ENCODE measurements at places on chromosomes 1 and 21. TPM values are rescaled to one million over a fixed set of nuclear protein-coding genes. Genes with fewer than 3 reads are reported as not detected.

Gene SORT1
- total RNA-seq: 16.7 TPM

Gene TRIM46
- 2.5 TPM for total RNA-seq

Gene SEMA6C
- 0.56 TPM for total RNA-seq

Gene RAB4A
- 26.2 TPM for total RNA-seq

Gene RIPPLY3
- not detected for total RNA-seq

Gene CASZ1
- 0.18 TPM for total RNA-seq

Gene CC2D1B
- total RNA-seq: 15.6 TPM

Gene BTBD19
- total RNA-seq: 0.56 TPM

Gene DLGAP3
- total RNA-seq: not detected

GRCh38 chr1:69055194-69055593, 512.5 kb upstream of the LRRC7 start:
- DNase-seq: peak; percentile 5
- no peaks in the 10 kb centered on the region for H3K27me3 ChIP-seq
- H3K36me3 ChIP-seq: no peaks in the 10 kb centered on the region
- peak overlapping the region; percentile 4 for H3K27ac ChIP-seq
- H3K4me1 ChIP-seq: no peaks in the 10 kb centered on the region
- no peak overlapping the region for H3K4me3 ChIP-seq

GRCh38 chr1:234898455-234899033, 230.1 kb downstream of the TOMM20 start:
- H3K36me3 ChIP-seq: no peaks in the 10 kb centered on the region
- peak overlapping the region; percentile 12 for H3K27ac ChIP-seq
- DNase-seq: no peak
- H3K4me1 ChIP-seq: peaks cover 16% of the 10 kb centered on the region
- no peaks in the 10 kb centered on the region for H3K27me3 ChIP-seq
- H3K4me3 ChIP-seq: no peak overlapping the region

DNA sequence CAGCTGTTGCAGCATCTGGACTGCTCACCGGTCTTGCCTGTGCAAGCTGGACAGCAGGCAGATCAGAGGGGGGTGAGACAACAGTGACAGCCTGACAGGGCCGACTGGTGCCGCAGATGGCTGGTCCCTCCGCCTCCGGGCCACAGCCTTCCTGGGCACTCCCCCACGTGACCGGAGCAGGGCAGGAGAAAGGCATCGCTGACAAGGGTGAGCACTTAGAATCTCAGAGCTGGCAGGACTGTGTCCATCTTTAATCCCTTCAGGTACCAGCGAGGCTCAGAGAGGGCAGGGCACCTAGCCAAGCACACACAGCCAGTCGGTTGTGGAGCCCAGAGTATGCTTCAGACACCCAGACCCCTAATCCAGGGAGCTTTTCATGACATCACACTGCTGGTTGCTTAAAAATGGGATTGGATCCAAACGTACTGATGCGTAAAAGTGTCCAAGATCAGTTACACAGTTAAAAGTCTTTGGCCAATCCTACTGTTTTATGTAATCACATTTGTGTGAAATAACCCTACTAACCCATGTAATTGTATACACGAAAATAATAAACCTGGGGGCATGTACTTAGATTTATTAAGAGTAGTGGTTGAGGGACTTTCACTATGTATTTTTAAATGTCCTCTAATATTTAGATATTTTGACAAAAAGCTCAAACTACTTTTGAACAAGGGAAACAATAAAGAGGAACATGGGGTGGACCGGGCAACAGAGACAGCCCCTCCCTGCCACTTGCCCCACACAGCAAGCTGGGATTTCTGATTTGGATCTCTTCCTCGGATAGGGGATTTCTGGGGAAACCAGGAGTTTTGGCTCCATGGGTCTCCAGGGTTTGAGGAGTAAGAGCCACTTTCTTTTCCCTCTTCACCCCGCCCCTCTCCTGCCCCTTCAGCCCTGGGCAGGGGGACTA, 758 bp upstream of the CNTN2 start:
- H3K27me3 ChIP-seq: peaks cover 61% of the 10 kb centered on the region
- no peak for DNase-seq
- H3K27ac ChIP-seq: no peak overlapping the region
- H3K4me3 ChIP-seq: no peak overlapping the region
- H3K36me3 ChIP-seq: no peaks in the 10 kb centered on the region

DNA sequence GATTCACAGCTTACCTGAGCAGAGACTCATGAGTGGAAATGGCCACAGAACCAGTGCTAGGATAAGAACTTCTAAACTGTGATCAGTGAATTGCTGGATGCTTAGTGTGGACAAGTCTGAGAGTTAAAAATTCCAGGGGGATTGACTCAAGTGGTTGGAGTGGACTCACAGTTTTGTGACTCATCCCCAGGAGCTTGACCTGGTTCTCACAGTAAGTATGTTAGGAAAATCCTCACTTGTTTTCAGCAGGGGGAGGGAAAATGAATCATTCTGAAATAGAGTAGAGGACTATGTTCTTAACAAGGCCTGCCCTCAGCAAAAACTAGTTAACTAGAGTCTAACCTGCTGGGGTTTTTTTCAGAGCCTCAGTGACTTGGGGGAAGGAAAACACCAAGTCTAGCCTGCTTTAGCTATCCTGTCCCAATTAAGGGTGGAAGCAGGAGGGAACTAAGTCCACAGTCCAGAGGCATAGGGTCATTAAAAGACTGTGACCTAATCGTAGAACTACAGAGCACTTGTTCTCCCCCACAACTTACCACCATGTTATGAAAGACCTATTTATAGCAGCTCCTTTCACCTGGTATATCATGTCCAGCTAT, 6.1 kb upstream of the CDC73 start:
- peaks cover 11% of the 10 kb centered on the region for H3K4me1 ChIP-seq
- H3K4me3 ChIP-seq: no peak overlapping the region
- H3K36me3 ChIP-seq: no peaks in the 10 kb centered on the region
- peak overlapping the region; percentile 76 for H3K27ac ChIP-seq
- DNase-seq: peak; percentile 100

- H3K27me3 ChIP-seq: peaks cover 50% of the 10 kb centered on the region
- H3K27ac ChIP-seq: no peak within 1 kb of the TSS
- no peaks in the 10 kb centered on the region for H3K36me3 ChIP-seq
- H3K4me1 ChIP-seq: no peaks in the 10 kb centered on the region
Measured at GRCh38 chr1:206117151-206117948, at the start of gene AVPR1B. Gene AVPR1B (minus strand): TSS chr1:206117388. CDS start chr1:206116890, 498 bp downstream.

DNA sequence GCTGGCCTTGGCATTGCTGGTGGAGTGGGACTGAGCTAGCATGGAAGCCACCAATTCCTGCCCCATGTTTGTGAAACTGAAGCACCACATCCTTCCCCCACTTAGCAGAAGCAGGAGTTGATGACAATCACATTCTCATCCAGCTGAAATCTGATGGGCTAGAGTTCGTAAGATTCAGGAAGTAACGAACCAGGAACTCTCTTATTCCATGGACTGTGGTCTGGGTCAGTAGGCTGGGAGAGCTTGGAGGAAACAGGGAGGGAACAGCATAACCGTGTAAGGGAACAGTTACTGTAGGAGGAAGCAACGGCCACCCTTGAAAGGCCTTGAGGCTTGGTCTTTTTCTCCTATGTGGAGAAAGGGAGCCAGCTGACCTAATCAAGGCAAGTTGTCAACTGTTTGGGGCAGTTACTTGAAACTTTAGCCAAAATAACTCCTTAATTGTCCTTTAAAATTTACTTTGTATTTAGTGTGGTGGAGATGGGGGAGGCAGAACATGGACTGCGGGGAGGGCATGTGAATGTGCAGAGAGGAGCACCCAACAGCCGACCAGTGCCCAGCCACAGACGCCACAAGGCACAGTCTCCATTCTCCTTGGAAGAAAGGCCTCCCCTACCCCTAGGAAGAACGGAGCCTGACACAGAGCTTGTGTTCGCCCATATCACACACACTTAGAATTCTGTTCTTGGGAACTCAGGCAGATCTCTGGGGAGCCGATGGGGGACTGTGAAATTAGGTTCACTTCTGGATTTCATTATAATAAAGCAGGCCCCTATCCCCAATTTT, 2.0 kb upstream of the COQ8A start:
- H3K4me3 ChIP-seq: no peak overlapping the region
- DNase-seq: no peak
- H3K36me3 ChIP-seq: no peaks in the 10 kb centered on the region
- H3K4me1 ChIP-seq: peaks cover 3% of the 10 kb centered on the region
- no peaks in the 10 kb centered on the region for H3K27me3 ChIP-seq
- peak overlapping the region; percentile 88 for H3K27ac ChIP-seq

- no peaks in the 10 kb centered on the region for H3K36me3 ChIP-seq
- no peak for DNase-seq
- no peaks in the 10 kb centered on the region for H3K27me3 ChIP-seq
- H3K4me3 ChIP-seq: no peak overlapping the region
- no peak overlapping the region for H3K27ac ChIP-seq
- peaks cover 36% of the 10 kb centered on the region for H3K4me1 ChIP-seq
Measured at GRCh38 chr21:45877821-45878469, 103.6 kb upstream of the COL6A1 start.

- H3K4me1 ChIP-seq: peaks cover 14% of the 10 kb centered on the region
- no peaks in the 10 kb centered on the region for H3K27me3 ChIP-seq
- H3K36me3 ChIP-seq: peaks cover 2% of the 10 kb centered on the region
- H3K4me3 ChIP-seq: no peak overlapping the region
- peak overlapping the region; percentile 76 for H3K27ac ChIP-seq
- DNase-seq: no peak
Measured at GRCh38 chr1:23422941-23423340, 1.6 kb downstream of the TCEA3 start.

DNA sequence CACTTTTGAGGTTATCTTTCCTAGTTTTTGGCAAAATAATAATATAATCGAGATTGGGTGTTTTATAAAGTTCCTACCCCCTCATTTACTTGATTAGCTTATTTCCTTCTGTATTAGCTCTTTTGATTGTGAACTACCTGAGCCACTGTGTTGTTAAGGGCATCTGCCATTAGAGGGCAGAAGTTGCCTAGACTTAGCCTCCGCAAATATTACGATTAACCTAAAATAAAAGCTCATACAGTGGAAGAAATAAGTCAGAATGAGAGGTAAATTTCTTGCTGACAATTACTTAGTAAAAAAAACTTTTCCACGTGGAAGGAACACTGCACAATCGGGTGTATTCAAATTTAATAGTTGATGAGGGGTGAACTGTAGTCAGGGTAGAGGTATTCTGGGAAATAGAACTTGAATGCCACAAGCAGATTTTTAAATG, 2.3 kb downstream of the H3-3A start:
- DNase-seq: peak; percentile 72
- no peaks in the 10 kb centered on the region for H3K27me3 ChIP-seq
- H3K4me3 ChIP-seq: peak overlapping the region; percentile 95

DNA sequence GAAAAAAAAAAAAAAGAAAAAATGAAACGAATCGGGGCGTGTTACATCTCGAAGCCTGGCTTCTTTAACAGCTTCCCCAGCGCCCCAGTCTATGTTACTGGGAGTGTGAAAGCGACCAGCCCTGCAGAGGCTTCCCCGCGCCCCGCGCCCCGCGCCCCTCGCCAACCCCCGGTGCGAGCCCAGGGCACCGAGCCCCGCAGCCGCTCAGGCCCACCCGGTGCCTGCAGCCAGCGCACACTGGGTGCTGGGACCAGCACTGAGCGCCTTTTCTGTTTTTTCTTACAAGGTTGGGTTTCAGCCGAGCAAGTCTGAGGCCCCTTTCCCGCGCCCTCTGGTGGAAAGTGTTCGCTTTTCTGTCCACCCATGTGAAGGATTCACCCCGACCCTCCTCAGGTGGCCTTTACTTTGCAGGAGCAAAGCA, 42.1 kb upstream of the ZNF496 start:
- DNase-seq: peak; percentile 32

DNA sequence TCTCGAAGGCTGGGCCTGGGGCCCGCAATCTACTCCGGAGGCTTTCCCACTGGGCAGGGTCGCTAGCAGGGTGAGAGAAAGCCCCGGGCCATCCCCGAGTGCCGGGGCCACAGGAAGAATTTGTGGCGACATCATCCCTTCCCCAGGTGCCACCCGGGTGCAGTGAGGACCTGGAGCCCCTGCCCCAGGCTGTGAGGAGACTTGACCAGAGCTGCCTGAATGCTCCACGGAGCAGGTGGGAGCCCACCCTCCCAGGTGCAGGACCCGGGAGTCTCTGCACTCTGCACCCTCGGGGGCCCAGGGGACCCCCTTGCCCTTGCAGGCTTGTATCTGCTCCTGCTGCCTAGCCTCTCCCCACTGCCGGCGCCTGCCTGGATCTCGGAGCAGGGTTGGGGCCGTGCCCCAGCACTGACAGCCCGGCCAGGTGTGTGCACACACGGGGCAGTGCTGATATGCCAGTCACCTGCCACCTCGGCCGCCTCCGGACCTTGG, 67.5 kb upstream of the RGS7 start:
- DNase-seq: no peak
- no peaks in the 10 kb centered on the region for H3K36me3 ChIP-seq

- no peak overlapping the region for H3K27ac ChIP-seq
- peak; percentile 5 for DNase-seq
- H3K36me3 ChIP-seq: peaks cover 7% of the 10 kb centered on the region
- no peak overlapping the region for H3K4me3 ChIP-seq
- no peaks in the 10 kb centered on the region for H3K27me3 ChIP-seq
Measured at GRCh38 chr1:246837418-246838117, 94.2 kb downstream of the AHCTF1 start.

DNA sequence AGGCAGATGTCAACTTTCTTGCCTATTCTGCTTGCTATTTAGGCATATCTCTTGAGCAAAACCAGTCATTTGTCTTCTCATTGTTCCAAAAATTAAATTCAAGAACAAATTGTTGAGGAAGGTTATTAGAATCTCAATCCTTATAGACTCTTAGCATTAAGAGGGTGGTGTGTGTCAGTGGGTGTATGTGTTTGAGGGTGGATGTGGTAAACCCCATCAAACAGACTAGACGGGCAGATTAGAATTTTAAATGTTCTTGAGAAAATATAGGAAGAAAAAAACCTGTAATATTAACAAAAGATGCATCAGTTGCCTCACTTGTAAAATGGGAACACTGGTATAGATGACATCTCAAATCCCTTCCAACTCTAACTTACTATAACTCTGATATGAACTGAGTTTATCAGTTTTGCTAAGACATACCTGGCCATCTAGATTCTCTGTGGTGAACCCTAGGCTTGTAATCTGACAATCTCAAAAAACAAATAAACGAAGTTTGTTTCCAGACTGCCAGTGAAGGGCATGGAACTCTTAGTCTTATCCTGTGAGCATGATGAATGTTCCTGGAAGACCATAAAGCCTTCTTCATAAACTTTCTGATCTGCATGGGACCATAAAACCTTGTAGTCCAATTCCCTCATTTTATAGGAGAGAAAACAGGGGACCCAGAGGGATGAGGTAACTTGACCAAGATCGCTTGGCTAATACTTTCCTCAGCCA, 176.3 kb upstream of the SGIP1 start:
- H3K36me3 ChIP-seq: peaks cover 21% of the 10 kb centered on the region
- no peak overlapping the region for H3K27ac ChIP-seq
- no peak overlapping the region for H3K4me3 ChIP-seq
- H3K27me3 ChIP-seq: no peaks in the 10 kb centered on the region

DNA sequence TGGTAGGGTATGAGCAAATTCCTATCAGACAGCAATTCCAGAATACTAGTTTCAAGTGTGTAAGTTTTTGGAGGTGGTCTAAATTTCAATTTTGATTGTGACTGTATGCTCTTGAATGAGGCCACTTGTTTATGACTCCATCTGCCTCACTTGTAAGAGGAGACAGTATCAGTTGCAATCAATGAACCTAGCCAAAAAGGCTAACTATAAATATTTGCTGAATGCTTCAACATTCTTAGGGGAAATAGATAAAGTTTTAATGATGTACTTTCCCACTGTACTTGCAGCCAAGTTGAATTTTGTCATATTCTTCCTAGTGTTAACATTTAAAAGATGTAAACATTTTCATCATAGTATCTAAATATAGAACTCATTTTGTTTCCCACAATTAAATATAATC, 32.1 kb upstream of the RWDD3 start:
- DNase-seq: peak; percentile 26
- H3K36me3 ChIP-seq: no peaks in the 10 kb centered on the region
- H3K27me3 ChIP-seq: no peaks in the 10 kb centered on the region
- peaks cover 7% of the 10 kb centered on the region for H3K4me1 ChIP-seq

- no peak overlapping the region for H3K27ac ChIP-seq
- H3K4me3 ChIP-seq: no peak overlapping the region
- no peaks in the 10 kb centered on the region for H3K36me3 ChIP-seq
- no peak for DNase-seq
- no peaks in the 10 kb centered on the region for H3K27me3 ChIP-seq
Measured at GRCh38 chr1:104671684-104672353, 922.1 kb downstream of the AMY1C start.
